T follicular helper cell (primary cell): ENCODE measurements at places on chromosomes 7 and 10.

DNA sequence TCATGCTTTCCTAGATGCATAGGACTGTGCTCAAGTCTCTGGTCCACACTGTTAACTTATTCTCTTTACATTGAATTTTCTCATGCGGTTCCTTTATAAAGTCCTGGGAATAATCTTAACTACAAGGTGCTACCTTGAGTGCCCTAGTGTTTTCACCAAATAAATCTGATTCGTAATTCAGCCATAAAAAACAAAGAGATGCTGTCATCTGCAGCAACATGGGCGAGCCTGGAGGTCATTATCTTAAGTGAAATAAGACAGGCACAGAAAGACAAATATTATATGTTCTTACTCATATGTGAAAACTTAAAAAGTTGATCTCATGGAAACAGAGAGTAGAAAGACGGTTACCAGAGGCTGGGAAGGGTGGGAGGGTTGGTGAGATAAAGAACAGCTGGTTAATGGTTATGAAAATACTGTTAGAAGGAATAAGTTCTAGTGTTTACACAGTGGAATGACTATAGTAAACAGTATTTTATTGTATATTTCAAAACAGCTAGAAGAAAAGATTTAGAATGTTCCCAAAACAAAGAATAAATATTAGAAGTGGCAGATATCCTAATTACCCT is 38.3 kb downstream of the NT5C3A start:
- no peak for DNase-seq

GRCh38 chr10:85927952-85928665 is 438.5 kb downstream of the GRID1 start:
- DNase-seq = no peak

DNA sequence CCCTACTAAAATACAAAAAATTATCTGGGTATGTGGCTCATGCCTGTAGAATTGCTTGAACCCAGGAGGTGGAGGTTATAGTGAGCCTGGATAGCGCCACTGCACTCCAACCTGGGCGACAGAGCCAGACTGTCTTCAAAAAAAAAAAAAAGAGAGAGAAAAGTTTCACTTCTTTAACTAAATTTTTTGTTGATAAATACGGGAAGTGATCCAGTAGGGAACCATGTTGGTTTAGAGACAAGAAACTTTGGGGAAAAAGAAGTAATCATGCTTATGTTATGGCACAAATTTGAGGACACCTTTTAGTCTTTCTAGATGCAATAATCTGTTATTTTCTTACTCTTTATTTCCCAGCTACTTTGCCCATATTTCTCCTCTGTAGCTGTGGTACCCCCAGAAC is 309.7 kb downstream of the TYW1 start:
- no peak for DNase-seq

GRCh38 chr7:27579565-27579964 is 83.1 kb downstream of the HIBADH start:
- DNase-seq = no peak

GRCh38 chr7:93310346-93310745 is 78.2 kb downstream of the VPS50 start:
- no peak for DNase-seq

GRCh38 chr7:70325509-70326101 is 727.3 kb downstream of the AUTS2 start:
- DNase-seq = no peak

DNA sequence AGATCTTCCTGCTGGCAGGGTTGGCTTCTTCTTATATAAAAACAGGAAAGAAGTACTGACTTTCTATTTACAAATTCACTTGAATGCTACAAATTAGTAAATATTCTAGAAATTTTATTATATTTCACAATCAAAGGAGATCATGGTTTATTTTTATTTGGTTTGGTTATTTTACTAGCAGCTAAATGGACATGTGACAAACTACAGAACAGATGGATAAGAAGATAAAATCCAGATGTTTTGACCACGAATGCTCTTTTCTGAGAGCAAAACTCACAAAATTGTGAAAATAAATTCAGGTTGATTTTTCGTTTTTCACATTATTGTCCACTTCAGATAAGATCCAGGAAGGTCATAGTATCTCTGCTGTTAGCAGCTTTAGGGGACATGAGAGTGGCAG is 55.4 kb downstream of the CACNA2D1 start:
- no peak for DNase-seq
